ENCODE measurements at places on chromosomes 2 and 18. TPM values are rescaled to one million over a fixed set of nuclear protein-coding genes. Genes with fewer than 3 reads are reported as not detected.

MRPS9 gene
- total RNA-seq = 39.3 TPM

GYPC gene
- 123 TPM for total RNA-seq

PIEZO2 gene
- not detected for total RNA-seq

LINC00305 gene
- total RNA-seq = not detected

EFHD1 gene
- 1.2 TPM for total RNA-seq

SLC19A3 gene
- not detected for total RNA-seq

REG3G gene
- total RNA-seq = not detected

RAPGEF4 gene
- total RNA-seq = not detected

B3GNT7 gene
- not detected for total RNA-seq

AOX1 gene
- 0.38 TPM for total RNA-seq

CFAP53 gene
- total RNA-seq = 0.26 TPM

IL1RN gene
- 9.8 TPM for total RNA-seq

FAM110C gene
- total RNA-seq = 3.1 TPM

STAM2 gene
- total RNA-seq = 17.6 TPM

RNF144A gene
- total RNA-seq = 22.7 TPM

GKN1 gene
- not detected for total RNA-seq

ICOS gene
- total RNA-seq = 190 TPM

ZFAND2B gene
- 31.9 TPM for total RNA-seq

GNAL gene
- total RNA-seq = 0.12 TPM

ARMC9 gene
- total RNA-seq = 3.0 TPM

LRP2 gene
- total RNA-seq = 0.52 TPM

SP140 gene
- total RNA-seq = 151 TPM

LPIN2 gene
- total RNA-seq = 102 TPM

SERPINB11 gene
- not detected for total RNA-seq

GRHL1 gene
- total RNA-seq = 1.00 TPM

IL1B gene
- not detected for total RNA-seq

MC2R gene
- not detected for total RNA-seq

LOXL3 gene
- total RNA-seq = 0.90 TPM

UBE2F gene
- total RNA-seq = 52.9 TPM

XIRP2 gene
- total RNA-seq = not detected

ATOH8 gene
- not detected for total RNA-seq

CRYGC gene
- total RNA-seq = not detected
